Prostate gland (tissue), 2 donors: ENCODE measurements at places on chromosomes 3 and 15.
A peak's percentile ranks its signal among the peaks of the same experiment; 100 is the strongest.

DNA sequence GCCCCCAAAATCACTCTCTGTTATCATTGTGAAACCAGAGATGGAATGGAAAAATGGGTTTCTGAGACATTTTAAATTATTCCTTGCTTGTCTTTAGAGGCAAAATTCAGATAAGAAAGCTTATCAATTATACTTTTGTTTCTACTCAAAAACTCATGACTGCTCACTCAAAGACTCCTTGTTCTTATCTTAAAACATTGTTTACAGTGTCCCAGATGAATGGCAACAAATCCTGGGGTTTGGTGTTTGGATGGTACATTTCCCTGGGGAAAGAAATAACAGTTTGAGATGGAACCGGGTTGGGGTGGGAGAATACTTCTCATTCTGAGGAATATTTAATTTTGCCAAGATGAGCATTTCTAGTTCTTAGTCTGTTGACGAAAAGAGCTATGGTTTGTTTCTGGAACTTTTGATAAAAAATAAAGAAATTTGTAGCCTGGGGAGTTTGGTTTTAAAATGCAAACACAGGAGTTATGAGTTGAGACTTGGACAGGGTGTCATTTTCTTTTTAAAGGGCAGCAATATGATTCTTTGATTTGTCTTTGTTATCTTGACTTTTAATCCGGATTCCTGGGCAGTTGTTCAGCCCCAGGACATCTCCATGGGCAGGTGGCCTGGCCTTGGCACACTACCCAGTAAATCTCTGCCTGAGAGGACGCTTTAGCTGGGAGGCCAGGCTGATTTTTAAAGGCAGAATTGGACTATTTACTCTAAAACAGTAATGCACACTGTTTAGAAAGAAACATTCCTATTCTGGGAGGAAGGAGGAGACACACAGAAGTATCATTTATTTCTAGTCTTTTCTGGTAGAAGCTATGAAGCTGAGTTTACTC, 32.4 kb downstream of the BTD start:
- peak; percentile 56 for DNase-seq

GRCh38 chr3:64648927-64649906, 38.6 kb downstream of the ADAMTS9 start:
- DNase-seq: no peak

GRCh38 chr3:21158861-21159542, 592.0 kb downstream of the ZNF385D start:
- no peak for DNase-seq

DNA sequence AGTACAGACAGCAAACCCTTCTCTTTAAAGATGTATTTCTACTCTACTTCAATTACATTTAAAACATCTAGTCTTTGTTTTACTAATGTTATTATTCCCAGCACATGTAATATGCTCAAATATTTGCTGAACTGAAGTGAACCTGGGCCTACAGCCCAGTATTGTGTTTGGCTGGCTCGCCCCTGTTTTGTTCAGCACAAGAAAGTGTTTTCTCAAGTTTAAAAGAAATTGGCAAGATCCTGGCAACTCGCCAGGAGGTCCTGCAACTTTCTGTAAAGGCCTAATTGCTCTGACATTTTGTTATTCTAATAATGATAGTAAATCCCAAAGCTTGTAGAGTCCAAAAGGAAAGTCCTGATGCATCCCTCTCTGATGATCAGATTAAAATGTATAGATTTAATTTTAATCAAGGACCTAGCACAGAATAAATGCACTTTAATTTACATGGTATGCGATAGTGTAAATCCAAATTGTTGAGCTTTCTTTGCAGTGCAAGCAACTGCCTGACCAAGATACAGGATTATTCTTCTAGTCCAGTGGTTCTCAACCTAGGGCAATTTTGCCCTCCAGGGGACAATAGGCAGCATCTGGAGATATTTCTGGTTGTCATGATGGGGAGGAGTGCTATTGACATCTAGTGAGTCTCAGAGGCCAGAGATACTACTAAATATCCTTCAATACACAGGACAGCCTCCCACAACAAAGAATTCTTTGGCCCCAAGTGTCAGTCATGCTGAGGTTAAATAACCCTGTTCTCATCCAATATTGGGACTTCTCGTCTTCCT, 35.7 kb upstream of the TMOD3 start:
- DNase-seq: peak; percentile 54

- no peak for DNase-seq
Observed at GRCh38 chr3:6806991-6807390, 53.9 kb upstream of the GRM7 start.

GRCh38 chr3:115141033-115141757, 5.9 kb downstream of the ZBTB20 start:
- DNase-seq: no peak

GRCh38 chr15:48872632-48873031, 5.3 kb upstream of the EID1 start:
- no peak for DNase-seq

- DNase-seq: no peak
Observed at GRCh38 chr3:6301626-6302025, 559.3 kb upstream of the GRM7 start.

- DNase-seq: no peak
Observed at GRCh38 chr15:62242999-62243398, 77.9 kb upstream of the C2CD4B start.

DNA sequence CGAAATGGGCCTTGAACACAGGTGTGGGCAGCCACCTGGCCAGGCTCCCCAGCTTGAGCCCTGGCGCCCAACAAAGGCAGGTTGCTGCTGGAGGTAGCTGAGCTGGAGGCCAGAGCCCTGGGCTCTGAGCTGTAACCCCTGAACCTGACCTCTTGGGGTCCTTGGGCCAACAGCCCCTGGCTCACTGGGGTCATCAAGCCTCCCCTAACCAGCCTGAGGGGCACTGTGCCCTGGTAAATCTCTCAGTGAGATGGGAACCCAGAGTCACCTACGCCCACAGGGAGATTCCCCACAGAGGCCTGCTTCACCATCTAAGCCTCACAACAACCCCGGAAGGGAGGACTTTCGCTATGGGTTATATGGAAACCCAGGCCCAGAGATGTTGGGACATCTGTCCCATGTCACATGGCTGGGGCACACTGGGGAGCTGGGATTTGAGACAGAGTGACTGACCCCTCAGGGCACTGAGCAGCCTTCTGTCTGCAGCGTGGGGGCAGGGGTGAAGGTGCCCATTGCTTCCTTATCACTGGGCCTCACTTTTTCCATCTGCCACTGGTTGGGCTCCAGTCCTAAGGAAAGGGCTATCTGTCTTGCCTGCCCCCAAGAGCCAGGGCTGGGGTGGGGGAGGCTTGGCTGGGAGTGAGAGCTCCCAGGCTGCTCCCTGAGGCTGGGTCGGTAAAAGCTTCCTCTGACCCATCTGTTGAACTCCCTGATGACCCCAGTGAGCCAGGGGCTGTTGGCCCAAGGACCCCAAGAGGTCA, 59.1 kb downstream of the IQSEC1 start:
- no peak for DNase-seq

GRCh38 chr3:114299421-114299820, 5.6 kb downstream of the TIGIT start:
- no peak for DNase-seq

DNA sequence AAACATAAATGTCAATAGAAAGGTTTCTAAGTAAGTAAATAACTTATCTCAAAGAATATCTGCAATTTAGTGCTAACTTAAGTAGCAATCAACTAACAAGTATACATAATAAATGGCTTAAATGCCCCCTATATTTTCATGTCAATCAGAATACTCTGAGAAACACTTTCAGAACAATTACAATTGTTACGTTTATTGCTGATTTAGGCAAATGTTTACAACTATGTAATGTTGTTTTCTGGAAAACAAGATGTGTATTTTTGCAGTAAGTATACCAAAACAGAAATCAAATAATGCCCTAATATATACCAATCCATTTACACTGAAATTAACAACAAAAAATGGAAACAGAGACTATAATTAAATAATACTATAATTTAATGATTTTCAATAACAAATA, 13.2 kb downstream of the TUBGCP5 start:
- DNase-seq: no peak

DNA sequence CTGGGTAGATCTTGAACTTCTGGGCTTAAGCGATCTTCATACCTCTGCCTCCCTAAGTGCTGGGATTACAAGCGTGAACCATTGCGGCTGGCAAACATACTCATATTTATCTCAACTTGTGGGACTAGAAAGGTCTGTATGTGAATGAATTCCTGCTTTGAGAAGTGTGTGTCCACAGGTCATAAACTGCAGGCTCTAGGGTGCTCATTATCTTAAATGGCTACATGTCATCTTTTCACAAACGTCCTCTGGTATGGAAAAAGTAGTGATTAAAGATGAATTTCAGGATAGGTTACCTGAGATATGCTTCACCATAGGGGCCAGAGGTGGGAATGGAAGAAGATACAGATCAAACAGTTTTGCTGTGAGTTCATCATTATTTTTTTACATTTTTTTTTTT, 7.8 kb upstream of the HDAC11 start:
- DNase-seq: no peak

DNA sequence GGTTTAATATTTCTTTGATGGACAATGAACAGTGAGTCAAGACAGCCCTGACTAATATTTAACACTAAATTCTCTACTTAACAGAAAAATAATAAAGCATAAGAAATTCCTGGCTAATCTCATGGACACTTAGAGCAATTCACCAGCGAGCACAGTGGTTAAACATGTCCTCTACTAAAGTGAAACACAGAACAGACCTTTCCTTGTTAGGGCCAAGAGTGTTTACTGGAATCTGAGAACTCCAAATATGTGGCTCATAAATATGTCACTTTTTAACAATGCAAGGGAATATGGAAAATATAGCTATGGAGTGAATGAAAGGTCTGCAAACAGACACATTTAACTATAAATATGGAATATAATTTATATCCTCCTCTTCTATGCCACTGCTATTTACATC, 18.6 kb upstream of the IGSF10 start:
- DNase-seq: no peak

GRCh38 chr3:24311881-24312280, 182.8 kb downstream of the THRB start:
- DNase-seq: no peak

GRCh38 chr15:63526401-63526800, 22.0 kb downstream of the USP3 start:
- no peak for DNase-seq

- no peak for DNase-seq
Observed at GRCh38 chr3:45473841-45474240, 85.5 kb downstream of the LARS2 start.

GRCh38 chr3:59056706-59057105, 6.9 kb upstream of the CFAP20DC start:
- no peak for DNase-seq

DNA sequence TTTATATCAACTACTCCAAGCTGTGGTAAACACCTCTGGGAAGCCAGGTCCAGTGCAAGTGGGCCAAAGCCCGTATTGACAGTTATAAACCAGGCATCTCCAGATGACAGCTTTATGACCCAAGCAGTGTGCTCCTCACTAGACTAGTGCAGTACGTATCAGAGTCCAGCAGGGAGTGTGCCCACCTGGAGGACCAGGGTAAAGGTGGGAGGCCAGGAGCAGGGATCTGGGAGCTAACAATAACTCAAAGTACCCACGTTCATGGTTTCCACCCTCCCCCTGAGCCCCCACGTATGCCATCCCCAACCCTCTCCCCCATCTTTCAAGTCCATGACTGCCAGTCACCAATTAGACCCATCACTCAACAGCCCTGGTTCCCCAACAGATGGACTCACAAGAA, 27.0 kb upstream of the ALDH1A3 start:
- DNase-seq: no peak

DNA sequence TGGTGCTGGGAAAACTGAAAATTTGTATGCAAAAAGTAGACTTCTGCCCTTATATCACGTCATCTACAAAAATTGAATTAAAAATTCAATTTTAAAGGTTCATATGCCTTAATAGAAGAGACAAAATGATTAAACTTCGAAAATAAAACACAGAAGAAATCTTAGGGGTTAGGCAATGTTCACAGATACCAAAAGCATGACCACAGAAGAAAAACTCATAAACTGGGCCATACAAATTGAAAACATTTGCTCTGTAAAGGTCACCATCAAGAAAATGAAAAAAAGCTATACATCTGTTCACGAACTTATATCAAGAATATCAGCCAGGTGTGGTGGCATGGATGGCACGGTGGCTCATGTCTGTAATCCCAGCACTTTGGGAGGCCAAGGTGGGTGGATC, 245.1 kb downstream of the PCCB start:
- no peak for DNase-seq

- no peak for DNase-seq
Observed at GRCh38 chr15:51736069-51736468, 1.4 kb downstream of the LYSMD2 start.

DNA sequence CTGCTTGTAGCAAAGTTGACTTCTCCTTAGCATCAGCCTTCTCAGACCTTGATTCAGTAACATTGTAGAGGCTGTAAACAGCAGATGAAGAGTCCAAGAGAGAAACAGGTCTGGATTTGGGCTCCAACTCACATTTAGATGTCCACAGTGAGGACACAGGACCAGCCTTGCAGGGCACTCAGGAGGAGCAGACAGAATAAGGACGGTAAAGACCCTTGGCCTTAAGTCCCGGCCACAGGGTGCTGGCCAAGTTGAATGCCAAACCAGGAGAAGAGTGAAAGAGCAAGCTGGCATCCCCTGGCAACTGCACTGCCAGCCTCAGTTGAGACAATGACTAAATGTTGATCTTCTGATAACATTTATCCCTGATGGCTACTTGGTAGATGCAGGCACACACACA, 136.3 kb downstream of the LRRK1 start:
- no peak for DNase-seq

GRCh38 chr3:31106912-31107311, 212.5 kb upstream of the GADL1 start:
- DNase-seq: no peak

DNA sequence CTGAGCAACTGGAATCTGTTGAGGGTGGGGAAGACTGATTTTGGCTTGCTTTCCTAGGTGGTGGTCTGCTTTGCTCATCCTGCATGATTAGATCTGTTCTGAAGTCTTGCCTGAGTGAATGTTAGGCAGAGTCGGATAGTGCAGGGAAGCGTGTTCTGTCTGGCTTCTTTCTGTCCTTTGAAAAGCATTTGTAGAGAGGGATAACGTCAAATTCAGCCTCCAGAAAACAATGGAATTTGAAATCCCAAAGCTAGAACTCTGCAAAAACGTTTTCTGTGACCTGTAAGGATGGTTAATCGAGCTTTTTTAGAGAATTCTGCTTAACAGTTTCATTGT, 1.4 kb downstream of the GLCE start:
- no peak for DNase-seq
